ENCODE measurements at places on chromosomes 5 and 9.

- no peak for DNase-seq
Observed at GRCh38 chr9:133029994-133030316, 842 bp upstream of the GTF3C5 start.

DNA sequence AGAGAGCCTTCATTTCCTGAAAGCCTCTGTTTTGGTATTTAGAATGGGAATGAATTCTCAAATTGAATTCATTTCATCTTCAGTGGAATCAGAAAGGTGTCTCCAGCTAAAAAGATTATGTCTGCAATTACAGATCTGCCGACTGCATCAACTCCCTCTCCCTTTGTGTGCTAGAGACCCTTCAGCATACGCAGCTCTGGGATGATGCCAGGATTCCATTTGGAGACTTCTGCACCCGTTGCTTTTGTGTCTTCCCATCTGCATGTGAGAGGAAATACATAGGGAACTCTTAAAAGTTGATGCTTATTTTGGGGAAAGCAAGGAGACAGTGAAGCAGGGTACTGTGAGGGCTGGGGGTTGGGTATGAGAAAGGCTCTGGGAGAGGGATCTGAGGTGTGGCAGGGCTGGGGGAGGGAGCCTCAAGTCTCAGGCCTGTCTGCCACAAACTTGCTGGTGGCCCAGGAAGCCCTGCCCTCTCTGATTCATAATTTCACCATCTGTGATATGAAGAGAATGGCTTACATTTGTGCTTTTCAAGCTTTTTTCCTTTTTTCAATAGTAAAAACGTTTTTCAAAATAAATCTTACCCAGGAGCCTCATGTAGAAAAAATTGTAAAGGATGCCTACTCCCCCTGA is 89.7 kb upstream of the SAP30L start:
- DNase-seq = no peak

DNA sequence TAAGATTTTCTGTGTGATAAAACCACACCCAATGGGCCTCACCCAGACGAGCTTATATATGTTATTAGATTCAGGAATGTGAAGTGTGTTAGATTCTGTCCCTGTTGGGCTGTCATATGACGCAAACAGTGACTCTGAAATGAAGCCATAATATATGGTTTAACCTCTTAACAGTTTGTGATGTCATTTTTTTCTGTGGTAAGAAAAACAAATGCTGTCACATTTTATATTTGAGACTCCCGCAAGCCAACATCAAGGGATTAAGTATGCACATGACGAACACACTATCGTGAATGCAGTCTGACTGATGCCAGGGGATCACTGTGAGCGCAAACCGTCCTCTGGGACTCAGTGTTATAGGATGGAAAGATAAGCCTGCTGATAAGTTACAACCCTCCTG is 321.7 kb downstream of the SH3GL2 start:
- DNase-seq = no peak

GRCh38 chr5:119275146-119275545 is 80.7 kb upstream of the TNFAIP8 start:
- no peak for DNase-seq

GRCh38 chr9:23850690-23851629 is 24.9 kb upstream of the ELAVL2 start:
- DNase-seq = no peak

- no peak for DNase-seq
Observed at GRCh38 chr9:120396931-120397330, 183.0 kb downstream of the CDK5RAP2 start.

- DNase-seq = no peak
Observed at GRCh38 chr9:121122246-121123032, 47.7 kb downstream of the CNTRL start.

- no peak for DNase-seq
Observed at GRCh38 chr9:98539954-98540353, 168.8 kb downstream of the GABBR2 start.

GRCh38 chr5:126099077-126099476 is 324.1 kb upstream of the GRAMD2B start:
- DNase-seq = no peak

GRCh38 chr9:14538526-14538925 is 154.7 kb downstream of the ZDHHC21 start:
- DNase-seq = no peak

DNA sequence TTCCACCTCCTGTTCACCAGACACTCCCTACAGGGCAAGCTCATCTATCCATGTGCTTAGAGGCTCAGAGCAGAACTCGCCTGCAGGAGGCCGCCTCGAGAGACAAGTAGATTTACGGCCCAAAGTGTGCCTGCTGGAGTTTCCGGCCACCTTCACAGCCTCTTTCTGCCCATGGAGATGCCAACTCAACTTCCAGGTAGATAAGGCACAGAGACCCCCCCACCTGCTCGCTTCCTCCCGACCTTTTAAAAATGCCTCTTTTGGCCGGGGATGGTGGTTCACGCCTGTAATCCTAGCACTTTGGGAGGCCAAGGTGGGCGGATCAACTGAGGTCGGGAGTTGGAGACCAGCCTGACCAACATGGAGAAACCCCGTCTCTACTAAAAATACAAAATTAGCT is 46.6 kb downstream of the EXD3 start:
- no peak for DNase-seq

GRCh38 chr9:22111954-22112247 is 102.8 kb upstream of the CDKN2B start:
- DNase-seq = no peak

DNA sequence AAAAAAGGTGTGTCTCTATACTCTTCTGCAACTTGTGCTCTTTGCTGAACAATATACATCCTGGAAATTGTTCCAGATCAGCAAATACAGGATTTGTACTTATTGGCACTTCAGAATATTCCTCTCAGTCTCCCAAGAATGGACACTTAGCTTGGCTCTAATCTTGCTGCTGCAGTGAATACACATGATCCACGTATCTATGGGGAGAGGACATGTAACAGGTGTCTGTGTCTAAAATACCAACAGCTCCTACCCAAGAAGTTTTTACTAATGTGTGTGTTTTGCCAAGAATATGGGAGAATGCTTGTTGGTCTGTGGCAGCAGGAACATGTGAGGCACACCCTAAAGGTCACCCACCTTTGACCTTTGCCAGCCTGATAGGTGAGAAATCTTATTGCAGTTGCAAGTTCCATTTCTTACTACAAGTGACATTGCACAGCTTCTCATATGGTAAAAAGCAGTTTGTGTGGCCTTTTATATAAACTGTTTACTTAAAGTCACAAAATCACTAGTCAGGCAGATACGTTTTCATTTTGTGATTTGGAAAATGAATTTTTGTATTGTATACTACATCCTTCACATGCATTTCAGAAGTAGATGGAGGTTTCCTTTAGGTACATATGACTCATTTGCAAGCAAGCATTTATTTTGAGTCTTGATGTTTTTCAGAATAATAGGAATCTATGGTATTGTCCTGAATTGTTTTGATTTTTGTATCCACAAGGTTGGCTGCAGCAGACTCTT is 35.8 kb downstream of the PHF2 start:
- DNase-seq = no peak

DNA sequence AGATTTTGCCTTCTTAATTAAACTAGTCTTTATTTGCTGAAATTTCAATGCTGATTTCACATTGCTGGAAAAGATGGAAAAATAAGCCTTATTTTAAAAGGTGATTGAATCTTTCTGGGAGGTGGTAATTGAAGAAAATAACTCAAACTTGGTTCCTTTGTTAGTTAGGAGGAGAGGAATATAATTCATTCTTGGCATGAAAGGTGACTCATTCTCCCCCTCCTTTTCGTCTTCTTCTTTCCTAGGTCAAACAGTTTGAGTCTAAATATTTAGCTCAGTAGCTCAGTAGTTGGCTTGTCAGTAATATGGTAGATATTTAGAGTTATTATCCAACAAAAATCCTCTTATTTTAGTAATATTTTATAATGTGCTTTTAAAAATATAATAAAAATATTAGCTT is 353.9 kb upstream of the MEF2C start:
- no peak for DNase-seq

DNA sequence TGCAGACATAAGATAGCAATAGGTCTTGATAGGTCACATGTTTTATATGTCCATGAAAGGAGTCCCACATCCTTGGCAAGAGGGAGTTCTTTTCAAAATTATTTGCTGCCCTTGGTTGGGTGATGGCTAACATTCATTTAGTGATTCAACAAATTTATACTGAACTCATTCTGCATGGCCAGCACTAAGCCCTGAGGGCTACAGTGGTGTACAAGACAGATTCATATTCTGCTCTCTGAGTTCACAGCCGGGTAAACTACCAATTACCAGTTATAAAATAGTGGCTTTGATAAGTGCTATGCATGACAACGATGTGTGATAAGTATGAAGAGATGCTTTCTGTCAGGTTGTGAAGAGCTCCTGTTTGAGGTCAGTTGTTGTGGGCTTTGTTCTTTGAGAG is 340.0 kb downstream of the GABRG2 start:
- no peak for DNase-seq

- no peak for DNase-seq
Observed at GRCh38 chr9:89759572-89759971, 154.8 kb downstream of the GADD45G start.

DNA sequence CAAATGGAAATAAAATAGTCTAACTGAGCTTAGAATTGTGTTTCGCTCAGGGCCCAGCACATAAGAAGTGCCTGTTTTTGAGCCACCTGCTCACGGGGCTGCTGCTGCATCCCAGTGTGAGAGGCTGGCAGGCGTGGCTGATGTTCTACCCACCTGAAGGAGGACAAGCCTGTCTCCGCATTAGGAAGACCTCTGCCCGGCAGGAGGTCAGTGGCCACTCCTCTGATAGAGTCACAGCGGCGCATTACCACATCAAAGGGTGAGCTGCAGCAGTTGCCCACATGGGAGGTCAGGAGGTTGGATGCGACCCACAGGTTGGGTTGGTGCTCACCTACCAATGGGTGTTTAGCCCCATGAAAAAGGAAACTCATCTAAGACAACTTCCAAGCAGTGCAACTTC is 3.7 kb upstream of the SLC6A7 start:
- no peak for DNase-seq

DNA sequence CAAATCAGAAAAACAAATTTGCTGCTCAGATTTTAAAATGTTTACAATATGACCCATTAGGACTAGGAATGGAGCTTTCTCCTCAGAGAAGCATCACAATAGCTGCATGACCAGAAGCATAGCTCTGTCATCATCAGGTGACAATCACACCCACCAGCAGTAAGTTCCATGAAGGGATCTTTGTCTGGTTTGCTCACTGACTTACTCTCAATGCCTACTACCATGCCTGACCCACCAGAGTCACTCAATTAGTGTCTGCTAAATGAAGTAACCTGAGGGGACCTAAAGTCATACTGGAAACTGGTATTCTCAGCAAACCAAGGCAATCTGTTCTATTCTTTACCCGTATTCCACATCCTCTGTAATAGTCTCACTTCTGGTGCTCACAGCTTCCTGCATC is 7.7 kb downstream of the ERMP1 start:
- DNase-seq = no peak

- no peak for DNase-seq
Observed at GRCh38 chr5:165139721-165140120, 1634.3 kb downstream of the MAT2B start.

GRCh38 chr9:23343226-23343625 is 482.8 kb downstream of the ELAVL2 start:
- no peak for DNase-seq

- DNase-seq = no peak
Observed at GRCh38 chr5:431001-431710, 11.8 kb upstream of the EXOC3 start.

- DNase-seq = no peak
Observed at GRCh38 chr5:135393229-135393628, 5.8 kb downstream of the MACROH2A1 start.

- DNase-seq = no peak
Observed at GRCh38 chr5:142013734-142014521, 1.1 kb upstream of the GNPDA1 start.

DNA sequence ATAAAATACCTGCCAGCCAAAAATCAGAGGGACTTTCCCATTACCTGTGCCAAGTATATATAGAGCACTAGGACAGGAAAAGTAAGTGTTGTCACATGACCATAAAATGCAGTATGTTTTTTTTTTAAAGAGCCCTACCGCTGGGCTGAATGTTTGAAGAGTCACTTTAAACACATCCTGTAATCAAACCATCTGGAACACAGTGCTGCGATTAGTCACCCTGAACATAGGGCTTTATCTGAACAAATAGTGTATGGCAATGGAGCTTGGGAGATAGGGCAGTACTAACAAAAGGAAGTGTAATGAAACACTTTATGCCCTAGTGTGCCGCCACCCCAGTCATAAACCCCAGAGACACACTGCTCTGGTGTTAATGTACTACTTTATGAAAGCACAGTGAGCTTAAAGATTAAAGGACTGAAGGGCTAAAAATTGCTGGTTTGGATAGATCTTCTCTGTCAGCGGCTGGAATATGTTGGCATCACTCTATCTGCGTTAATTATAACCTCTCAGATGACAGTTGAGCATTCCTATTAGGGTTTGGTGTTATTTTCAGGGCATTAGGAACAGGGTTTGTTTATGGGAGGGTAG is 90.4 kb downstream of the ZNF608 start:
- DNase-seq = no peak

DNA sequence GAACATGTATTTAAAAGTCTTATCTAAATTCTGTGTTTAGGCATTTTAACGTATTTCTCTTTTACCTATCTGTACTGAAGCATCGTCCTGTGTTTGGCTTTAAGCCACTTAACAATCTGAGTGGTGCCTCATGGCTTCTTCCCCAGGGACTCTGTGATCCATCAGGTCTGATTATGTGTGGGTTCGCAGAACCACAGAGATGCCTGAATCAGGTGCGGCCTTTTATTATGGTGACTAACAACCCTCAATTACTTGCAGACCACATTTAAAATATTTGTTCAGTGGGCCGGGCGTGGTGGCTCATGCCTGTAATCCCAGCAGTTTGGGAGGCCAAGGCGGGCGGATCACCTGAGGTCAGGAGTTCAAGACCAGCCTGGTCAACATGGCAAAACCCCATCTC is 39.6 kb upstream of the SAP30L start:
- DNase-seq = no peak

- no peak for DNase-seq
Observed at GRCh38 chr5:54719384-54720283, 202.1 kb downstream of the SNX18 start.

GRCh38 chr9:72173080-72173479 is 23.8 kb downstream of the GDA start:
- DNase-seq = no peak

GRCh38 chr9:75389101-75389500 is 300.8 kb downstream of the OSTF1 start:
- no peak for DNase-seq

DNA sequence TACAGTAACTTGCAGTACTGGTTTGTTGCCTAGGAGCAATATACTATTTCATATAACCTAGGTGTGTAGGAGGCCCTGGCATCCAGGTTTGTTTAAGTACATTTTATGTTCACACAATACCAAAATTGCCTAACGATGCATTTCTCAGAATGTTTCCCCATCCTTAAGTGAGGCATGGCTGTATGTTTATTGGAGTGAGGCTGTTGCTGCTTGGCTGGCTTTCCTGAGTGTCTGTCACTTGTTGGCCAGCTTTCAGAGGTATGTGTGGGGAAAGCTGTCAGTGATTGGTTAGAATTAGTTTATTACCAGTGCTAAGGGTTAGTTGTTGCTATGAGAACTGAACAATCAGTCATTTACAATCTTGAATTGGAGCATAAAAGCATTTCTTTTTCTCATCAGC is 154.1 kb upstream of the CDH12 start:
- no peak for DNase-seq

- no peak for DNase-seq
Observed at GRCh38 chr9:34492051-34492450, 30.7 kb downstream of the ENHO start.

GRCh38 chr5:107560377-107560776 is 110.4 kb downstream of the EFNA5 start:
- no peak for DNase-seq

- DNase-seq = no peak
Observed at GRCh38 chr5:107597247-107597646, 73.5 kb downstream of the EFNA5 start.

Data from iPS DF 6.9 (cell line).